ENCODE measurements at places on chromosomes 16 and 17. TPM values are rescaled to one million over a fixed set of nuclear protein-coding genes. Genes with fewer than 3 reads are reported as not detected.

DNA sequence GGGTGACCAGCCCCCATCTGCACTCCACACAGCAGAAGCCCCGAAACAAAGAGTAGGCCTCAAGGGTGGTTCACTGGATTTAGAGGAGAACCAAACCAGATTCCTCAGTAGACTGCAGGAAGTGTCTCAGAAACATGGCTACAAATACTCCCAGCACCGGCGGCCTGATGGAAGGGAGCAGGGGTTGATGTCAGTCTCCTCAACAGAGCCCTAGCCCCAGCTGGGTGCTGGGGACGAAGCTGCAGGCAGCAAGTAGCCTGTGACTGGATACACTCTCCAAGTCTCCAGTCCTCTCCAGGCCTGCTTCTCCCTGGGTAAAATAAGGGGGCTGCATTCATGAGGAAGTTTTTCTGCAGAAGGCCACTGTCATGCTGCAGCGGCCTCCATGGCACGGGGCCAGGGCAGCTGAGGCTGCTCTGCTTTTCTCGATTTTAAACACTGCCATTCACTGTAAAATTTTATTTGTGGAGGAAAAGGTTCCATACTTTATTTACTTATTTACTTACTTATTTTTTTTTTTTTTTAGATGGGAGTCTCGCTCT, 36.7 kb upstream of the SREBF1 start:
- no peak for DNase-seq

Gene LPCAT2
- total RNA-seq: 18.6 TPM

- DNase-seq: no peak
Observed at GRCh38 chr17:71004413-71004812, 835.1 kb downstream of the KCNJ2 start.

- peak; percentile 97 for DNase-seq
Observed at GRCh38 chr17:50055426-50056216, at the start of gene ITGA3. TSS of gene ITGA3 (plus strand) at chr17:50056110. CDS start at chr17:50056440, 330 bp downstream.

Gene SRR
- 41.2 TPM for total RNA-seq

DNA sequence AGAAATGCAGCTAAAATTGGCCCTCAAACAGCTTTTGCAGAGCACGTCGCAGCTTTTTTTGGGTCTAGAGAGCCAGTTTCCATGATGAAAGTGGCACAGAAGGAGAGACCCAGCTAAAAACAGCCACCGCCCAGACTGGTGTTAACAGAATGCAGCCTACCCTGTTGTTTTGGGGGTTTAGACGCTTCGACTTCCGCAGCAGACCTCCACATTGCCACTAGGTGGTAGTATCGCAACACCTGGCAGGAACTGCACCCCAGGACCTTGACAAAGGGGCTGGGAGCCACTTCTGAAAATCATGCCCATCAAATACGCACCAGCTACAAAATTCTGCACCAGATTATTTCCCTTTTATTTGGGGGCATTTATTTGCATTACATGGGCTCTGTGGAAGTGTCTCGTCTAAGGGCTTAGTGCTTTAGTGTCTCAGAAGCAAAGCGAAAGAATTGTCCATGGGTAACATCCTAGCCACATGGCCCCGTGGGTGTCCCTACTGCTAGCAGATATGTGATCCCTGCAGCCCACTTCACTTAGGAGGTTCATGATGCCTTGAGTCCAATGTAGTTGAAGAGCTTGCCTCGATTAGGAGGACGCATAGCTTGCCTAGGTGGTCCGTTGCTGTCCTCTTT, 167.1 kb downstream of the HAPSTR1 start:
- peak; percentile 11 for DNase-seq

- DNase-seq: no peak
Observed at GRCh38 chr17:41338961-41339485, 11.6 kb downstream of the KRT33A start.

DNA sequence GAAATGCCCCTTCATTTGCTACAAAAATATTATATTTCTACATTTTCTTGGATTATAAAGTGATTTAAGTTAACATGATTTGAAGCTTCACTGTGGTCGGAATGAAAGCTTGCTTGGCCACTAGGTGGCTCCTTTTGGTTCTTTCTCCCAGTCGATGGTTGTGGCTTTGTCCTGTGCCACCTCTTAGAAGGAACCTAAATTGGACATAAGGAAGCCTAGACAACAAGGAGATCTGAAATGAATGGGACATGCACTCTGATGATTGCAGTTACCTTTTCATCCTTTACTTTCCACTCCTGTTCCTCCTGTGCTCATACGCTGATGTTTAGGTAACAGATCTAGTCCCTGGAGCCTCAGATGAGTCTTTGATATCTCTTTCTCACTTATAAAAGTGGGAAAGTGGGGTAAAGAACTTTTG, 39.2 kb downstream of the FTO start:
- peak; percentile 54 for DNase-seq

DNA sequence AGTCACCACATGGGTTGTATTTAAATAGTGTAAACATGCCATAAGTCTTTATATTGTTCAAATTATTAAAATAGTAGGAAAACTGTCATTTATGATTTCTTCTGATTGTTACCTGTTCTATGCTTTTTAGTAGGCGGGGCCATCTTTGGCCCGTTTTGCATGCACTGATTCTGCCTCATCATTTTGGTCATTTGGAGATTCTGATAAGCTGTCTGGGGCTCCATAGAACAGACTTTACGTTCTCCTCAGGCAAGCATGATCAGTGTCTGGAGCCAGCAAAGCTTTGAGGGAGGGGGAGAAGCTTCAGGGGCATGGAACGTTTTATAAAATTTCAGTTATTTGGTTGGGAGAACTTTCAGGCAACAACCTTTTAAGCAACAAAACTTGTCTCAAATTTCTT, 8.8 kb downstream of the NDEL1 start:
- no peak for DNase-seq

Gene TBC1D16
- total RNA-seq: 31.7 TPM

GRCh38 chr17:56314026-56314425, 160.8 kb downstream of the ANKFN1 start:
- DNase-seq: no peak

- no peak for DNase-seq
Observed at GRCh38 chr17:31586946-31587345, 195.5 kb downstream of the RAB11FIP4 start.

Gene PRSS36
- total RNA-seq: 0.41 TPM

GRCh38 chr17:72609501-72609900, 483.0 kb downstream of the SLC39A11 start:
- peak; percentile 84 for DNase-seq

Gene SNX20
- not detected for total RNA-seq

DNA sequence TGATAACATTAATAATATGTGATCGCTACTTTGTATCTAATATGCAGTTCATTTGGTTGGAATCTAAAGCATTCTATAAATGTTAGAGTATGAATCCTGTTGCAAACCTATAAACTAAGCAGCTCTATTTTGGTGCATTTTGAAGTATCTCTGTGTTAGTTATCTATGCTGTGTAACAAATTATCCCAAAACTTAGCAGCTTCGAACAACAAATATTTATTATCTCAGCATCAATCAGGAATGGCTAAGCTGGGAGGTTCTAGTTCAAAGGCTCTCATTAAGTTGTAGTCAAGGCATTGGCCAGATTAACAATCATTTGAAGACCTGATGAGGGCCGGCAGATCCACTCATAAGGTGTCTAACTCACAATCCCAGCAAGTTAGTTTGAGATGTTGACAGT, 10.1 kb upstream of the MSI2 start:
- DNase-seq: no peak

DNA sequence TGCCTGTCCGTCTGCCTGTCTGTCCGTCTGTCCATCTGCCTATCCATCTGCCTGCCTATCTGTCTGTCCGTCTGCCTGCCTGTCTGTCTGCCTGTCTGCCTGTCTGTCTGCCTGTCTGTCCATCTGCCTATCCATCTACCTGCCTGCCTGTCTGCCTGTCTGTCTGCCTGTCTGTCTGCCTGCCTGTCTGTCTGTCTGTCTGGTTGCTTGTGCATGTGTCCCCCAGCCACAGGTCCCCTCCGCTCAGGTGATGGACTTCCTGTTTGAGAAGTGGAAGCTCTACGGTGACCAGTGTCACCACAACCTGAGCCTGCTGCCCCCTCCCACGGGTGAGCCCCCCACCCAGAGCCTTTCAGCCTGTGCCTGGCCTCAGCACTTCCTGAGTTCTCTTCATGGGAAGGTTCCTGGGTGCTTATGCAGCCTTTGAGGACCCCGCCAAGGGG, 5.6 kb downstream of the GCGR start:
- no peak for DNase-seq

GRCh38 chr16:13168091-13168572, 266.7 kb downstream of the SHISA9 start:
- DNase-seq: peak; percentile 4

Gene ADAD2
- total RNA-seq: not detected

DNA sequence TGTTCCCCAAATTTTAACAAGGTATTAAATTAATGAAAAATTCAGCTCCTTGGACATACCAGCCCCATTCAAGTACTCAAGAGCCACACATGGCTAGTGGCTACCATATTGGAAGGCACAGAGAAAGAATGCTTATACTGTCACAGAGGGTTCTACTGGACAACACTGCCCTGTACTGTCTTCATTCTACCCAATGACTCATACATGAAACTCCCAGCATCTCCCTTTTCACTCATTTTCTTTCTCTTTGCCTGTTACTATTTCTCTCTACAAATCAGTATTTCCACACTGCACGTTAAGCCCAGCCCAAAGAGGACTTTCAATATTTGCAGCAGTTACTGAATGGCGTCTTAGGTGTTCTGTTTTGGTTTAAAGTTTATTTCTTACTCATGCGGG, 72.1 kb upstream of the RCVRN start:
- DNase-seq: no peak

DNA sequence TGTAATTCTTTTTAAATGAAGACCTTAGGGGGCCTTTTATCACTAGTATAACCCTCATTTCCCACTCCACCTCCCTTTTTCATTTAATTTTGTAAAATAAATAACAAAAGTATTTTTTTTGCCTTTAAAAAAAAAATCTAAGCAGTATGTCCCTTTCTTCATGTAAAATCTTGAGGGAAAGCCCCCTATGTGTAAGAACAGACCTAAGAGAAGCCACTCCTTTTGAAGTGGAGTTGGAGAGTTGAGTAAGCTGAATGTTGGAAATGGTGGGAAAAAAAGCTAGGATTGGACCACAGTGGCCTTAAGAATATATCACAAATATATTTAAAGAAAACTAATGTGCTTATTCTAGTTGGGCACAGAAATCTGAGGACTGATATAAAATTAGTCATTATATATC, 44.5 kb upstream of the INTS2 start:
- no peak for DNase-seq

Gene MT1H
- total RNA-seq: not detected

GRCh38 chr16:10856042-10856441, 21.0 kb upstream of the CIITA start:
- DNase-seq: no peak

- no peak for DNase-seq
Observed at GRCh38 chr17:48043176-48043575, 5.0 kb upstream of the NFE2L1 start.

DNA sequence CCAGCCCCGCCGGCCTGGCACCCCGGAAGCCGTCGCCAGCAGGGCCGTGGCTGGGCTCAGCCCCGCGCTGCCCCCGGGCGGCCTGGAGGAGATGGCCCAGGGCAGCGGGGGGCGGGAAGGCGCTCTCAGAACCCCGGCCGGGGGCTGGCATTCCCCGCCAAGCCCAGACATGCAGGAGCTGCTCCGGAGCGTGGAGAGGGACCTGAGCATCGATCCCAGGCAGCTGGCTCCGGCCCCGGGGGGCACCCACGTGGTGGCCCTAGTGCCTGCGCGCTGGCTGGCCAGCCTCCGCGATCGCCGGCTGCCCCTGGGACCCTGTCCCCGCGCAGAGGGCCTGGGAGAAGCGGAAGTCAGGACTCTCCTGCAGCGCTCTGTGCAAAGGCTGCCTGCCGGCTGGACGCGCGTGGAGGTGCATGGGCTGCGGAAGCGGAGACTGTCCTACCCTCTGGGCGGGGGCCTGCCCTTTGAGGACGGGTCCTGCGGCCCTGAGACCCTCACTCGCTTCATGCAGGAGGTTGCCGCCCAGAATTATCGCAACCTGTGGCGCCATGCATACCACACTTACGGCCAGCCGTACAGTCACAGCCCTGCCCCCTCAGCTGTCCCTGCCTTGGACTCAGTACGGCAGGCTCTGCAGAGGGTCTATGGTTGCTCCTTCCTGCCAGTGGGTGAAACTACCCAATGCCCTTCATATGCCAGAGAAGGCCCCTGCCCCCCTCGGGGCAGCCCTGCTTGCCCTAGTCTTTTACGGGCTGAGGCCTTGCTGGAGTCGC, 551 bp downstream of the WDR81 start:
- no peak for DNase-seq

DNA sequence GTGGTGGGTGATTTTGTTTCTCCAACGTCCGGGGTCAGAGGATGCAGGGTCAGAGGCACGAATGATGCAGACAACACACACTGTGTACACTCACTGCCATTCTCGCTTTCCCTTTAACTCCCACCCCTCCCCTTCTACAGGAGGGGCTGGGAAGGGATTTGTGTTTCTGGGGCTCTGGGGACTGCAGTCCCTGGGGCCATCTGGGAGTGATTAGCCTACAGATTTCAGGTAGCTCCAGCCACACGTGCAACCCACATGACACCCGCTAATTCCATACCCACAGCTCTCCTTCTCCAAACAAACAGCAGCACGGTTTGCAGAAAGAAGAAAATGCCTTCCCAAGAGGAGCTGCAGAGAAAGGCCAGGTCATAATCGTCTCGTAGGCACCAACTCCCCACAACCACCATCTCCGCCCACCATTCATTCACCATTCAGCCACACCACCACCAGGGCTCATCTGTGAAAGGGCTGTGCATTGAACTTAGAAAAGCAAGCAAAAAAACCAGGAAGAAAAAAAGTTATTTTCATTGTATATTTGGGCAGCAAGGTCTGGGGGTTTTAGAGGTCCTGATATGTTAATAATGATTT, 9.4 kb upstream of the SOX9 start:
- DNase-seq: no peak

GRCh38 chr16:89368604-89369249, 121.6 kb downstream of the ANKRD11 start:
- no peak for DNase-seq

- DNase-seq: no peak
Observed at GRCh38 chr16:3854750-3855541, 25.6 kb downstream of the CREBBP start.

- peak; percentile 64 for DNase-seq
Observed at GRCh38 chr17:50114849-50115357, 15.1 kb downstream of the SAMD14 start.

DNA sequence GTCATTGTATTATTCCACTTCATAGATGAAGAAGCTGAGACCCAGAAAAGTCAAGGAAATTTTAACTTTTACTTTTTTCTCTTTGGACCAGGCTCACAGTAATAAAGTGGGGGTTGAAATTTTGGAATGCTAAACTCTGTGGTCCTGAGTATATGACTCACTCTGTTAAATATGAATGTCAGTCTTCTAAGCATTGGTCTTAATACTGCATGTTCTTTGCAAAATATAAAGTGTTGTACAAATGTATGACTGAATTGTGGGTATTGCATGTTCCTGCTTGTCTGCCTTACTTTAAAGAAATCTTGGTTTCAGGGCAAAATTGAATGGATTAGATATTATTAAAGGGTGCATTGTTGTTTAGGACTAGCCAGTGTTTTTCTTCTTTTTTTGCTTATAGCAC, 950.8 kb upstream of the GOT2 start:
- DNase-seq: no peak

GRCh38 chr17:4807605-4808377, 839 bp downstream of the PLD2 start:
- DNase-seq: no peak

Gene IL34
- total RNA-seq: 7.8 TPM

Gene ACSM2A
- total RNA-seq: not detected

GRCh38 chr16:50711040-50711439, 17.6 kb downstream of the NOD2 start:
- no peak for DNase-seq
